CD4-positive, alpha-beta memory T cell (primary cell): ENCODE measurements at places on chromosomes 2 and 18.

DNA sequence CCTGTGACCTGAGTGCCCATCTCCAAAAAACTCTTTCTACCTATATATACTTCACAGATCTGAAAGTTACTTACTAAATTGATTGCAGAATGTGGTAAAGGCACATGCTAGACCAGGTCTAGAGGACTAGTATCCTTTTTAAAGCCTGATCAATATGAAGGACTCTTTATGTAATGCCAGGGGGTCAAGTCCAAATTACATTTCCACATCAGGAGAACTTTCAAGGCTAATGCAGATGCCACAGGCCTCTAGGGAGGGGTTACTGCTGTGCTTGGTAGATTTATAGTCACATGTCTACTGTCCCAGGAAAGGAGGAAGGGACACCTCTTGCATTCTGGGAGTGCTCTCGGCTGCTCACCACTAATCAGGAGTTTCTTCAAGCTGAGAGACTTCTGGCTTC is 118.4 kb upstream of the NOSTRIN start:
- no peaks in the 10 kb centered on the region for H3K27me3 ChIP-seq
- no peak overlapping the region for H3K27ac ChIP-seq
- H3K4me1 ChIP-seq, result no peaks in the 10 kb centered on the region
- DNase-seq, result no peak
- no peak overlapping the region for H3K4me3 ChIP-seq
- H3K36me3 ChIP-seq, result no peaks in the 10 kb centered on the region

GRCh38 chr18:3261373-3262233 is at the start of gene MYL12B:
Gene MYL12B (plus strand): TSS chr18:3262133. CDS start chr18:3272899, 10,766 bp downstream.
- no peaks in the 10 kb centered on the region for H3K27me3 ChIP-seq
- H3K4me1 ChIP-seq, result peaks cover 81% of the 10 kb centered on the region
- peak within 1 kb of the TSS; percentile 90 for H3K27ac ChIP-seq
- peak within 1 kb of the TSS; percentile 94 for H3K4me3 ChIP-seq

GRCh38 chr2:41600460-41600859 is 447.4 kb upstream of the PKDCC start:
- no peaks in the 10 kb centered on the region for H3K36me3 ChIP-seq
- H3K4me1 ChIP-seq, result no peaks in the 10 kb centered on the region
- DNase-seq, result no peak
- H3K27me3 ChIP-seq, result no peaks in the 10 kb centered on the region
- no peak overlapping the region for H3K4me3 ChIP-seq

DNA sequence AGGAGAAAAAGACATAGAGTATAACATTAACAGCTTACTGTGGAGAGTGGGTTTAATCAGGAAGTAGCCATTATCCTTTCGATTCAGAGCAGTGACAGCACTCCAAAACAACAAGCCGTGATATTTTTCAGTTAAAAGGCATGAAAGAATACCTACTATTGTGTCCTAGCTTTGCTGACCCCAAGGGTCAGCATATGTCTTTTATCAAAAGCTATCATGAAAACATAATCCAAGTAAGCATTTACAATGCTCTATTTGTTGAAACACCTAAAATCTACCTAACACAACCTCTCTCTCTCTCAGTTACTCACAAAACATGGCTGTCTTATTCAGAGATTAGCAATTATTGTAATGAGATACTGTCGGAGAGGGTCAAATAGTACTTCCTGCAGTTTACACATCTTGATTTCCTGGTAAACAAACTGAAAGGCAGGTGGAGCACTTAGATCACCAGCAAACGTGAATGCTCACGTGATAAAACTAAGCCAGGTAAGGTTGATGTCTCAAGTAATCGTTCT is 100.0 kb downstream of the BAZ2B start:
- H3K27me3 ChIP-seq, result no peaks in the 10 kb centered on the region
- peaks cover 33% of the 10 kb centered on the region for H3K4me1 ChIP-seq
- peak; percentile 68 for DNase-seq
- peak overlapping the region; percentile 58 for H3K27ac ChIP-seq
